ENCODE measurements at places on chromosomes 6 and 20. TPM values are rescaled to one million over a fixed set of nuclear protein-coding genes. Genes with fewer than 3 reads are reported as not detected.

Gene PM20D2
- total RNA-seq = 14.1 TPM

Gene HDGFL1
- total RNA-seq = not detected

Gene SLC44A4
- total RNA-seq = 0.12 TPM

Gene SIRPD
- total RNA-seq = not detected

Gene ESF1
- 30.3 TPM for total RNA-seq

Gene HCK
- 0.22 TPM for total RNA-seq

GRCh38 chr6:17007749-17008148 is 94.1 kb upstream of the STMND1 start:
- H3K4me3 ChIP-seq = no peak overlapping the region
- no peak for DNase-seq
- peaks cover 14% of the 10 kb centered on the region for H3K27me3 ChIP-seq
- no peaks in the 10 kb centered on the region for H3K36me3 ChIP-seq

- peaks cover 4% of the 10 kb centered on the region for H3K27me3 ChIP-seq
- DNase-seq = no peak
- H3K36me3 ChIP-seq = no peaks in the 10 kb centered on the region
- no peak overlapping the region for H3K4me3 ChIP-seq
- H3K27ac ChIP-seq = no peak overlapping the region
These were observed 445.4 kb downstream of the GJA1 start for GRCh38 chr6:121880831-121881230.

GRCh38 chr6:150622941-150623874 is 23.5 kb downstream of the PLEKHG1 start:
- H3K36me3 ChIP-seq = no peaks in the 10 kb centered on the region
- no peak for DNase-seq
- peaks cover 6% of the 10 kb centered on the region for H3K4me1 ChIP-seq
- H3K27ac ChIP-seq = no peak overlapping the region

DNA sequence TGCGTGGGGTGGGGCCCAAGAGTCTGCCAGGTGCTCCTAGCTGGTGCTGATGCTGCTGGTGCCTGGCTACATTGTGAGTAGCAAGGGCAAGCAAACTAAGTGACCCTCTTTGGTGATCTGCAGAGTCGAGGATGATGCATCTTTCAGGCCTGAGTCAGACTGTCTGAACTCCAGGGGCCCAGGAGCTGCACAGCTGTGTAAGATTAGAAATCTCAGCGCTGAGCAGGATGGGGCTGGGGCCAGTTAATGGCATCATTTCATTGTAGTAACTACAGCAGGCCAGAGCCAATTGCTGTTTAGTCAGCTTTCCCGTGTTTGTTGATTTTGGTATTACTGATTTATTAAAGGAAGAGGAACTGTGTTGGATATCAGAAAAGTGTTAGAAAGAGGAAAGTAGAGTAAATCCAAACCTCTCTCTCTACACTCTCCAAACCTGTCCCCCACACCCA is 365.2 kb downstream of the PAX1 start:
- no peak overlapping the region for H3K4me3 ChIP-seq
- H3K27ac ChIP-seq = no peak overlapping the region
- no peaks in the 10 kb centered on the region for H3K4me1 ChIP-seq
- no peaks in the 10 kb centered on the region for H3K27me3 ChIP-seq
- H3K36me3 ChIP-seq = no peaks in the 10 kb centered on the region

All from activated T-helper 1 cell treated with anti-CD3 and anti-CD28 coated beads, Interleukin-12 subunit alpha, Interleukin-12 subunit beta, Interleukin-2, Interleukin-4 antibody, amounts not matched to agents 30 ng/mL and 10 ng/mL and 1 ng/mL, durations not matched to agents 14 hours and 24 hours and 36 hours (primary cell).